NCI-H1436 (cell line): ENCODE measurements at places on chromosomes 6 and 20.

DNA sequence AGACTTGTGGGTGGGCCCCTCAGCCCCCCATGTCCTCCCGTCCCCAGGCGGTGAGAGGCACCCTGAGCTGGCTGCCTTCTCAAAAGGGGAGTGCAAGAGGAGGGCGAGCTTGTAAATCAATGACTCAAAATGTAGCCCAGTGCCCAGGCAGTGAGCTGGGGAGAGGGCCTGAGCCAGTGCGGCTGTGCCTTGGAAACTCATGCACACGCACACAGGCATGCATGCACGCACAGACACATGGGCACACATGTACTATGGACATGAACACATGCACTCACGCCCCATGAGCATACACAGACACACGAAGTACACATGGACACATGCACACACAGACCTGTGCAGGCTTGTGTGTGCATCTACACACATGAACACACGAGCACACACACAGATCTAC, 133.5 kb downstream of the TAF4 start:
- no peak for DNase-seq

- DNase-seq, result no peak
These were observed 6.1 kb upstream of the SLC35B3 start for GRCh38 chr6:8441452-8441851.

GRCh38 chr20:52166150-52166549, 25.4 kb downstream of the ZFP64 start:
- no peak for DNase-seq

DNA sequence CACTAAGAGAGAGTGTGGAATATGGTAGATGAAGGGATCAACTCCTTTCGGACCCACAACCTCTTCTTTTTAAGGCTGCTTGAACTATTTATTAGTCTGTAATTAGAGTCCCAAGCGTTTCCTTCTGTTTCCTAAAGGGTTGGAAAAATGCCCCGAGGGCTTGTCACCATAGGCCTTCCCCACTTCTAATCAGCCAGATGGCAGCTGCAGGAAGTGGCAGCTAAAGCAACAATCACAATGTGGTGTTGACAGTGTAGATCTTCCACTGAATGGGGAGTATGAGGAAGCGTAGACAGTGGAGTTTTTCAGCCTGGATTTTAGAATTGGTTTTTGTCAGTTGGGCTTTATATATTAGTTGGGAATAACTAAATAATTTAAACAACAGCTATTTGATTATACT, 40.6 kb downstream of the SLC35D3 start:
- DNase-seq, result peak; percentile 78

DNA sequence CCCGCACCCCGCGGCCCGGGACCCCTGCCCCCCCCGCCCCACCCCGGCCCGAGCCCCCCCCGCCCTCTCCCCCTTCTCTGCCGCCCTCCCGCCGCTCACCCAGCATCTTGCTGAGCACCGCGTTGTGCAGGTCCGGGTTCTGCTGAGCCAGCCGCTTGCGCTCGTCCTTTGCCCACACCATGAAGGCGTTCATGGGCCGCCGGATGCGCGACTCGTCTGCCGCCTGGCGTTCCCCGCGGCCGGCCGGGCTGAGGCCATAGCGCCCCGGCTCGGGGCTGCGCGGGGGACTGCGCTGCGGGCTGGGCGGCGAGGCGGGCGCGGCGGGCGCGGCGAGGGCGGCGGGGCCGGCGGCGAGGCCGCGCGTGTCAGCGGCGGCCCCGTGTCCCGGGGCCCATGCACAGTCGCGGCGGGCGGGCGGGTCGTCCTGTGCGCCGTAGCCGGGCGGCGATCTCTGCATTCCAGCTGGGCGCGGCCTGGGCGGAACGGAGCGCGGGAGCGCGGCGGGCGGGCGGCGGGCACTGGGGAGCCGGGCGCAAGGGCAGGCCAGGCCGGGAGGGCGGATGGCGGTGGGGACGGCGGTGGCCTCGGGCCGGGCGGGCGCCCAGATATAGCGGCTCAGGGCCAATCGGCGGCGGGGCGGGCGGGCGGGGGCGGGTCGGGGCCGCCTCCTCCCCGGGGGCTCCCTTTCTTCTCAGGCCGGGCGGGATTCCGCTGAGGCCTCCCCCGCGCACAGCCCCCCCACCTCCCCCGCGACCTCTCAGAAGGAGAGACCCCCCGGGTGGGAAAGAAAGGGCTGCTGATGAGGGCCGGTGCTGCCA, at the start of gene SOX18:
Gene SOX18 (minus strand): TSS at position 580 of the 818 bp plus-strand sequence. CDS start 123 bp downstream, at position 457.
- no peak for DNase-seq

- peak; percentile 7 for DNase-seq
These were observed 20.6 kb upstream of the HLA-F start for GRCh38 chr6:29702519-29703103.
